ENCODE measurements at places on chromosomes 4 and X.

DNA sequence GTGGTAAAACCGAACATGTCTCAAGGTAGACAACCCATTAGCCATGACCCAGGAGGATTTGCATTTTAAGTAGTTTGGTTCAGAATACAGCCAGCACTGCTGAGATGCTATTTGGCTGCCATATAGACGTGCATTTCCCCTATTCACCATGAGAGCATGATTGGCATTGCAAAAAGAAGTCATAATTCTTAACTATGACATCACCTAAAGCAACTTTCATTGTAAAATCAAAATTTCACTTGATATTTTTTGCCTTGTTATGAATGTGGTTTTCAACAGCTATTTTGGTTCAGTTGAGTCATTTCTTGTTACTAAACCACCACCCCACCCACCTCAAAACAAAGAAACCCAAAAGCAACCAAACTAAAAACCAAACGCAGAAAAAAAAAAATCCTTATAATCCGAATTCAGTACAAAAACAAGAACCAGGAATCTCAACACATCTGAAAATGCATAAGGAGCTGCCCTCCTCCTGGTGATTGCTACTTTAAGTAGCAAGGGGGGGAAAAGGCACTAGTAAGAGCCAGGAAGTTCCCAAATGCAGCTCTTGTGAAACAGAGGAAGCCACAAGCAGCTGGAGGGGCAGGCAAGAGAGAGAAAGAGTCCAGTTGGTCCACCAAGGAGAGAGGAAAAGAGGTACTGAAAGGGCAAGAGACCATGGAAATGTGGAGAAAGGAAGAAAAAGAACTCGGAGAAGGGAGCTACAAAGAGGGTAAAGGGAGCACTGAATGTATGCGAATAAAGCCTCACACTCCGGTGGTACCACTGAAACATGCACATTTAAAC lies 3.1 kb downstream of the SLITRK4 start:
- no peak for DNase-seq

DNA sequence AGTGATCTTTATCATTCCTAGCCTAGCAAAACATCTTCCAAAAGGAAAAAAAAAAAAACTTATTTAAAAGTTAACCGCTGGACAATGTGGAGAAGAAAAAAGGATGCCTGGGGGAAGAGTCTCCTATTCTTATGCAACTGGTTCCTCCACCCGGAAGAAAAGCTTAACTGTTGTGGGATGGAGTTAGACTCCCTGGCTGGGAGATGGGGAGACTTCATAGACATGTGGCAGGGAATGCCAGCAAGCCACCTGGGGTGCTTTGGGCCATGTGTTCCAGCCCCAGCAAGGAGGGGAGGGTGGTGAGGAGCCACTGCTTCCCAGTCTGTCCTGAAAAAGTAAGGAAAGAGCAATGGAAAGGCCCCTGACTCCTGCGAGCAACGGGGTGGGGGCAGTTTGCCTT lies 119.4 kb upstream of the SPIN4 start:
- DNase-seq: no peak

DNA sequence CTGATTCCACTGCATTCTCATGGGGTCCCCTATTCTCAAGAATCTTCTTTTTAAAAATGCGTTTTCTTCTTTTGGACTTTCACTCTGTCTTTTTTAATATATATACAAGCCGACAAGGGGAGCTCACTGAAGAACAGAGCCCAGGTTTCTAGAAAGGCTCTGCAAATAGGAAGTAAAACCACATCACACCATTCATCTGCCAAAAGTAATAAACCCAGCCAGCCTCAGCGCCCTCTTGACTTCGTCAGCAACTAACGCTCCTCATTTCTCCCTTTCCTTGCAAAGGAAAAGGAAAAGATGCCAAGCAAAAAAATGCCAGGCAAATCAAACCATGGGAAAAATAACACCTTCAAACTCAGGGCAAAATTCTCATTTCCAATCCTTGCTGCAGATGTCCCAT lies 136.4 kb downstream of the HHIP start:
- no peak for DNase-seq

DNA sequence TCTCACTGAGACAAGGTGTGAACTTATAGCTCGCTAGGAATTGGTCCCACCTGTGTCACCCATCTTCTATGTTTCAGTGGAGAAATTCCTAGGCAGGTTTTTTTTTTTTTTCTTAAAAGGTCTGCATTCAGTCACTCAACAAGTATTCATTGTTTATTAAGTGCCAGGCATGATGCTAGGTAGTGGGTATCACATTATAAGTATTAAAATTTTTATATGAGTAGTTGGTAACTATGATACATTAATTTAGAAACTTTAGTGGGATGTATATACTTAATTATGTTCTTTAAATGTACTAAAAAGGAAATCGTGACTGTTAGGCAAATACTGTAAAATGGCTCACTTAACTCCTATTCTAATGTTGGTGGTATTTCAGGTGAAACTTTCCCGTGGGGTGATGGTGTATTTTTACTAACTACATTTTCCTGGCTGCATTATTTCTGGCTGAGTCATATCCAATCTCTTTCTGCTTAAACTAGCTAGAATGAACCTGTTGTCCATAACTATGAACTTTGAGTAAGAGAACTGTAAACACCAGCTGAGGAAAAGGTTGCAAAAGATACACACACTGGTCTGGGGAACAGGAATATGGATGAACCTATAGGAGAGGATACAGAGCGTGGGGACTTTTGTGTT lies 49.3 kb upstream of the MED14 start:
- DNase-seq: no peak

DNA sequence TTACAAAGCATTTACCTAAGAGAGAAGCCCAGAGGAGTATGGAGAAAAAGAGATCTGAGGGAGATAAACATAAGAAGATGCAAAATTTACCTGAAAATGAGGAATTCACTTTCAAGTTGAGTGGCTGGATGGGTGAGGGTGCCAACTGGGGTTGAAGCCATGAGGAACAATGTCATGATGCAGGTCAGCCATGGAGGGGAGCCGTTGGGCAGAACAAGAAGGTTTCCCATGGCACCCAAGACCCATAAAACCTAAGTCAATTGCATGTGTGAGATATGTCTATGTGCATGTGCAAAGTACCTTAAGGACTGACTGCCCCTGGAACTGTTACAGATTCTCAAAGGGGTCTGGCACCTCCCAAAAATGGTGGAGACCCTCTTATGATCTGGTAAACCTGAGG lies 46.6 kb upstream of the PRRG1 start:
- peak; percentile 46 for DNase-seq

DNA sequence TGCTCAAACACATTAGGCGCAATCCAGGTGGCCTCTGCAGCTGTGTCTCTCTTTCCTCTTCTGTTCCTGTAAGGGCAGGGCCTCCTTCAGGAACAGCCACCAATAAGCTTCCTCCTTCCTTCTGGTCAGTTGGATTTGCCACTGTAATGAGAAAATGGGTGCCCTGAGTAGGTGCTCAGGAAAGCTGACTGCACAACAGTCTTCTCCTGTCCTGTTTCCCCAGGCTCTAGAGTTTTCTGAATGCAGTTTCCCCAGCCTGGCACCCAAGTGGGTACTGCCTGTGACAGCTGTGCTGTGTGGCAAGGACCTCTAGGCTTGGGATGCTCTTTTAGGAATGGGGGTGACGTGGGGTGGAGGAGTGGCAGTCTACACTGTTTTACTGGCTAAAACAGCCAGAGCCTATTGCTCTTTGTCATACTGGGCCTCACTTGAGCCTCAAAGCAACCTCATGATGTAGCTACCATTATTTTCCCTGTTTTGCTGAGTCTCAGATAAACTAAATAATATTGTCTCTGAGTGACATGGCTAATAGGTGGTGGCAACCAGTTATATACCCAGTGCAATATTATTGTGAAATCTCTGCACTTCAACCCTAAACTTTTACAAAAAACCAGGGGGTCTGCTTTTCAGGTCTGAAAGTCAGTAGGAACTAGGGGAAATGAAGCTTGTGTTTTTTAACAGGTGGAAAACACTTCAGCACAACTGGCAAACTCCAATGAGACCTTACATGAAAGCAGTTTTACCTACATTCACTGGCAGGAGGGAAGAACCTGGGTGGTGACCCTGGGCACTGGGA lies 1.2 kb downstream of the CXCL2 start:
- DNase-seq: no peak

- DNase-seq: no peak
These were observed 95.8 kb upstream of the IL13RA1 start for GRCh38 chrX:118631586-118631985.

DNA sequence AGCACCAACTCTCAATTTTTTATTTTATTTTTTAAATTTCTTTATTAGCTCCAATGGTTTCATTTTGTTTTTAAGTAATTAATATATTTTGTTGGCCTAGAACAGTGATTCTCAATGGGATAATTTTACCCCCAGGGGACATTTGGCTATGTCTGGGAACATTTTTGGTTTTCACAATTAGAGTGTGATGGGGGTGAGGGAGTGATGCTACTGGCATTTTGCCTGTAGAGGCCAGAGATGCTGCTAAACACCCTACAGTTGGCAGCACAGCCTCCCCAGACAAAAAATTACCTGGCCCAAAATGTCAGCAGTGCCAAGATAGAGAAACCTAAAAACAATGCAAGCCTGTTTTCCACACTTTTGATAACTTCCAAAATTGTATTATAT lies 64.6 kb downstream of the HHIP start:
- DNase-seq: no peak

DNA sequence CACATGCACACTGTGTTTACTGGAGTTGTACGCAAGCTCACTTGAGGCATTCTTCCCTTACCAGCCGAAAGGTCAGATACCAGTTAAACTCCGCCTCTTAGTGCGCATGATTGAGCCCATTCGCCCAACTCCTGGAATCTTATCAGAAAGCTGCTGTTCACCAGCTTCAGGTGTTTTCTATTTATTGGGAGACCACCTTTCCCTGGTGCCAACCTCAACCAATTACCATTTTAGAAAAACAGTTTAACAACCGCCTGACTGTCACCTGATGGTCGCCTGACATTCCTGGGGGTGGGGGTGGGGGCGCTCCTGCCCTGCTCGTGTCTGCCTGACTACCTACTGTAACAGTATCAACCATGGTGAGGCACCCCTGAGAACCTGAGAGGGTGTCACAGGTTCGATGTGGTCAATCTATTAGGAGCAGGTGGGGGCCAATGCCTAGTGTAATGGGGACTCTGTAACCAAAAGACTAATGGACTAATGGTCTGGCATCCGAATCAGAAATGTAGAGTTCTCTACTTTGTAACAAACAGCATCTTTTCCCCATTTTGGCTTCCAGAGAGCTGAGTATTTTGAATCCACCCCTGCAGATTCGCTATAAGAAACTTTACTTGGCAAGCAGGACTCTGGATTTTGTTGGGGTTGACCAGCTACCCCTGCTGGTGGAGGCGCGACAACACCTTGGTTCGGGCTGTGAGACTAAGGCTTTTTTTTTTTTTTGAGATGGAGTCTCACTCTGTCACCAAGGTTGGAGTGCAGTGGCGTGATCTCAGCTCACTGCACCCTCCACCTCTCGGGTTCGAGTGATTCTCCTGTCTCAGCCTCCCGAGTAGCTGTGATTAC lies 58.2 kb upstream of the ZNF157 start:
- DNase-seq: no peak

- no peak for DNase-seq
These were observed 121.4 kb downstream of the GPAT3 start for GRCh38 chr4:83657336-83657735.

DNA sequence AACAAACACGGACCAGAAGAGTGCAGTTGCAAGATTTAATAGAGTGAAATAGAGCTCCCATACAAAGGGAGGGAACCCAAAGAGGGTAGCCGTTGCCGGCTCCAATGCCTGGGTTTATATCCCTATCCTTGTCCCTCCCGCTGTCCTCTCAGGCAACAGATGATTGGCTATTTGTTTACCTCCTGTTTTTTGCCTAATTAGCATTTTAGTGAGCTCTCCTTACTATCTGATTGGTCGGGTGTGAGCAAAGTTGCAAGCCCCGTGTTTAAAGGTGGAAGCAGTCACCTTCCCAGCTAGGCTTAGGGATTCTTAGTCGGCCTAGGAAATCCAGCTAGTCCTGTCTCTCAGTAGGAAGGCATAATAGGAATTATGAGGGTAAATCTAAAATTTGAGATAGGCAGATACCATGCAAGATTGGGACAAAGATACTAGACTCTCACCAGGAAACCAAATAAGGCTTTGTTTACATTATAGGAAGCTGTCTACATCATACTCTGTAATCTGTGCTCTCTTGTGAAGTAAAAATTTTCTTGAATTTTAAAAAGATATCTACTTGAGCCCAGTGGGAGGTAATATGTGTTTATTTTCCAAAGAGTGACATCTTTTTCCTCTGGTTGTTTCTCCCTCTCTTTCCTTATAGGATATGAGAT lies 65.9 kb downstream of the ATP10D start:
- DNase-seq: no peak

DNA sequence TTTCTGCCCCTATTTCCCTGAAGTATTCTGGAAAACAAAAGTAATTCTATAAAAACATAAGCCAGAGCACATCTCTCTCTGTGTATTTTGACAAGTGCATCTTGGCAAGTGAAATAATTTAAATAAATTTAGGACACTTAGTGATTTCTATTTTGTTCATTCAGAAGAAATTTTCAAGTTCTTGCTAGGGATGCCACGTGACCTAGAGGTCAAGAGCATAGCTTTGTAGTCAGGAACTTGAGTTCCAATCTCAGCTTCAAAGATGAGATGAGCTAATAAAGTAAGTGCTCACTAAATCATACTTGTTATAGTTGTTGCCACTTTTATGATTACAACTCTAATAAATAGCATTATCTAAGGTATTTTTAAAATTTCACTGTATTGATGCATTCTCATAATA lies 13.8 kb downstream of the KDR start:
- DNase-seq: no peak

- no peak for DNase-seq
These were observed 9.2 kb upstream of the FHDC1 start for GRCh38 chr4:152926959-152927358.
